ENCODE measurements at places on chromosomes 4 and X.

DNA sequence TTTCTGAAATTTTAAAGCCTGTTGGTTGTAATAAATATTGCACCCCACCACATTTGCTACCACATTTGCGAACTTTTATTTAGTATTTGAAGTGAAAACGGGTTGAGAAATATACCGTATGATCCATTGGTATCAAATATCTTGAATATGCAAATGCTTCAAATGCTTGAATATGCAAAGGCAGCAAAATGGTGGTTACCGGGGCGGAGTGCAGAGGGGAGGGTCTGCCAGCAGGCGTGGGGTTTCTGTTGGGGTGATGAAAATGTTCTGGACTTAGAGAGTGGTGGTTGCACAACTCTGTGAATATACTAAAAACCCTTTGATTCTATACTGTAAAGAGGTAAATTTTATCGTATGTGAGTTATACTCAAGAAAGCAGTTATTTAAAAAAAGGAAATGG, 35.3 kb downstream of the SHROOM2 start:
- no peak for DNase-seq

DNA sequence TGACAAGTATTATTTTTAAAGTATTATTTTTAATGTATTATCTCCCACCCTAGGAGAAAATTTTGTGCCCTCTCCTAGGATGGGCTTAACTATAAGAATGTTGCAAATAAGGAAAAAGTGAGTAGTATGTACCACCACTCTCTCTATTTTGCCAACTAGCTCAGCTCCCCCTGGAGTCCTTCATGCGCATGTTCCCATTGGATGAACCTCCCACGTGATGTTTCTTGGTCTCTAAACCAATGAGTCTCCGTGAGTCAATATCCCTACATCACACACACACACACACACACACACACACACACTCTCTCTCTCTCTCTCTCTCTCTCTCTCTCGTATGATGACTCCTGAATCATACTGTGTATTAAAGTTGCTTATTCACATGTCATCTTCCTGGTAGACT, 129.7 kb upstream of the ZFP42 start:
- DNase-seq = no peak

DNA sequence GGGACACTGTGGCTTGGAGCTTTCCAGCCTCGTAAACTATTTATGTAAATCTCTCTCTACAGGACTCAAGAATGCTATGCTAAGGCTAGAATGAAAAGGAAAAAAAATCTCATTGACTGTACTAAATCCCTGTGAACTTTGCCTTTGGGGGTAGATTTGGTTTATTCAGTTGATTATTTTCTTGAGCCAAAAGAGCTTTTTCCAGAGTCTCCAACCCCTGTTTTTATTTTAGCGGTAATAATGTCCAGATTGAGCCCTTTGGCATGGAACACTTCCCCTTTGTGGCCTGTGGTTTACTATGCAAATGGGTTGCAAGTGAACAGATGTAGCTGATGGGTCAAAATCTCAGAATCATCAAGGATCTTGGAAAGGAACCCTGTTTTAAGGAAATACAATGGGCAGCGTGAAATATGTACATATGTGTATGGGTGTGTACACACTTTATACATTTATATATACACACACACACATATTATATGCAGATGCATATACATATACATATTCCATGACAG, 72.9 kb downstream of the FAM9B start:
- DNase-seq = no peak

DNA sequence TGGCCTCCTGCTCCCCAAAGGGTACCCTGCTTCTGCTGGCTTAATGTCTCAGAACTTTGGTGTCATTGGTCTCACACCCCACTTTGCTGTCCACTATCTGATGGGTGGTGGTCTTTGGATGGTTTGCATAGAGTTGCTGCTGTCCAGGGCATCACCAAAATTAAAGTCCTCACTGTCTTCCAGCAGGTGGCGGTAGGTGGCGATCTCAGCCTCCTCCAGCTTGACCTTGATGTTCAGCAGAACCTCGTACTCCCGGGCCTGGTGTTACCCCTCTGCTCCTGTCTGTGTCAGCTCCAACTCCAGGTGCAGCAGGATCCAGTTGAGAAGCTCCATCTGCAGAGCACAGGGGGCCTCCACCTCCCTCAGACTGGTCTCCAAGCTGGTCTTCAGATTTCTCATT, 1169.5 kb upstream of the PABPC4L start:
- DNase-seq = peak; percentile 5

- no peak for DNase-seq
These were observed 56.8 kb downstream of the PRRG1 start for GRCh38 chrX:37405956-37406355.

- no peak for DNase-seq
These were observed 53.9 kb upstream of the EPGN start for GRCh38 chr4:74254386-74254785.

GRCh38 chr4:140004922-140005627, 148.9 kb downstream of the MAML3 start:
- no peak for DNase-seq

DNA sequence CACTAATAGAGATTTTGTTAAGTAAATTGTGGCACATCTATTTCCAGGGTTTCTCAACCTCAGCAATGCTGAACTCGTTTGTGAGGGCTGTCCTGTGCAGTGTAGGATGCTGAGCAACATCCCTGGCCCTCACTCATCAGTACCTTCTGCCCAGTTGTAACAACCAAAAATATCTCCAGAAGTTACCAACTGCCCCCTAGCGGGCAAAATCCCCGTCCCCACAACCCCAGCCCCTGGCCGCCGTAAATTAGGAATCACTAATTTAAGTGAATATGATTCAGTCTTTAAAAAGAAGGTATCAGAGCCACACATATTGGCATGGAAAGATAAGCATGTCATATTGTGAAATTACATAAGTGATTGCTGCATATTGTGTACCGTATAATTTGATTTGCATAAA, 123.4 kb downstream of the ASB9 start:
- peak; percentile 25 for DNase-seq

GRCh38 chr4:181870326-181870725, 372.9 kb upstream of the TENM3 start:
- no peak for DNase-seq

GRCh38 chr4:83285055-83285407, 433 bp upstream of the COQ2 start:
- DNase-seq = no peak

GRCh38 chrX:154441564-154441963, 2.4 kb upstream of the FAM50A start:
- DNase-seq = no peak

DNA sequence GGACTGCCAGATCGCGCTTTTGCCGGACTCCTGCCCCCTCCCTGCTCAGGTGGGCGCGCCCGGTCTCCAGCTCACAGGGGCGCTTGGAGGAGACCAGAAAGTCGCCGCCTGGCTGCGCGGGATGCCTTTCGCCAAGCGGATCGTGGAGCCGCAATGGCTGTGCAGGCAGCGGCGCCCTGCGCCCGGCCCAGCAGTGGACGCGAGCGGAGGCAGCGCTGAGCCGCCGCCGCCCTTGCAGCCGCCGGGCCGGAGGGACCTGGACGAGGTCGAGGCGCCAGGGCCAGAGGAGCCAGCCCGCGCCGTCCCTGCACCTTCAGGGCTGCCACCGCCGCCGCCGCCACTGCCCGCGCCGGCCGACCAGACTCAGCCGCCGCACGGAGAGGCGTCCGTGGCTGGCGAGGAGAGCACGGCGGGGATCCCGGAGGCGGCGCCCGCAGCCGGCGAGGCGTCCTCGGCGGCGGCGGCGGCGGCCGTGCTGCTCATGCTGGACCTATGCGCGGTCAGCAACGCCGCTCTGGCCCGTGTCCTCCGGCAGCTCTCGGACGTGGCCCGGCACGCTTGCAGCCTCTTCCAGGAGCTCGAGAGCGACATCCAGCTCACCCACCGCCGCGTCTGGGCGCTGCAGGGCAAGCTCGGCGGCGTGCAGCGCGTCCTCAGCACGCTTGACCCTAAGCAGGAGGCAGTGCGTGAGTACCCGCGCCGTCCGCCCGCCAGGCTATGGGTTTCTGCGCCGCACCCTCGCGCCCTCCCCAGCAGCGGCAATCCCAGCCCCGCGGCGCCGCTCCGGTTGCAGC, 834 bp downstream of the NHS start:
- no peak for DNase-seq

DNA sequence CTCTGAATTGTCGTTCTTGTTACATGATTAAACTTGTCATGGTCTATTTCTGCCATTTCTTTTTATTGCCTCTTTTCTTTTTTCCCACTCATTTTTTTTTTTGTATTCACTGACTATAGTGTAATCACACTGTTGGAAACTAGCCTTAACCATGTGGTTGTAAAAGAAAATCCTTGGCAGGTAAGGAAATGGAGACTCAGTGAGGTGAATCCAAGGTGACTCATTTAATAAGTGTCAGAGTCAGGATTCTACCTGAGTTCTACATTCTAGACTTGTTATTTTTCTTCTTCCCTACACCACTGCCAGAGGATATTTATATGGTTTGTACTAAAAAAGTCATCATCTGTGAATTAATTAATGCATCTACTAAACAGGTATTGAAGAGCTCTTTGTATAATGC, 152.2 kb downstream of the CBLL2 start:
- no peak for DNase-seq

GRCh38 chr4:145613566-145614232, 5.5 kb upstream of the MMAA start:
- no peak for DNase-seq

DNA sequence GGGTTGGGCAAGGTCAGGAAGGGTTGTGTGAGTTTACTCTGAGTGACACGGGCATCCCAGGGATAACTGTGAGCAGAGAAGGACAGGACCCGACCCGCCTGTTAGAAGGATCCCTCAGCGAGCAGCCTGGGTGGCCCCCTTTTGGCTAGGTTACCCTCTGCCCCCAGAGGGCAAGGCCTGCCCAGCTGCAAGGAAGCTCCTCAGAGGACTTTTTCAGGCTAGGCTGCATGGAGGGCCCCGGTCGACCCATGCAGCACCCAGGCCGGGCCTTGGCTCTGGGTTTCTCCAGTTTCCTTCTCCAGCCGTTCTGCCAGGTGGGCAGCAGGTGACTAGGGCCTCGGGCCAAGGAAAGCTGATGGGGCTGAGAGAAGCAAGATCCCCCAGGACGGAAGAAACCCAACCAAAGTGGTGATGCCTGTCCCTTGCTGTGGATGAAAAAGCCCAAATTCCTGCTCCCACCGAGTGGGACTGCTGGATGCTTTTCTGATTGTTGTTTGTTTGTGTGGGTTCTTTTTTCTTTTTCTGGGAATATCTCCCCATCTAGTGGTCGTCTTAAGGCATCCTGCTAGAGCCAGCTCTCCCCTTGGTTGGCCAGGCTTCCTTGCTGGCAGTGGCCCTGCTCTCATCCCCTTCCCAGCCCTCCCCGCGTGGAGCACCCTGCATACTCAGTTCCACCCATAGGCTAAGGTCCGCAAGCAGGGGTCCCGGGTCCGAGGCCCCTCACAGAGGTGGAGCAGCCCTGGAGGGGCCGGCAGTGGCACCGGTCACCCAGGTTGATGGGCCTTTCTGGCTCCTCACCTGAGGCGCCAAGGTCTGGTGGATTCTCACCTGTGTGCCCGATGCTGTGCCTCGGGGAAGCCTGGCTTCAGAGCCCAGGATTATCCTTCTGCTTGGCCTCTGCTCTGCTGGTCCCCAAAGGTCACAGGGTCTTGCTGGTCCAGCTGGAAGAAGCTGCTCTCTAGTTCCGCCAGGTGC, 1.8 kb downstream of the ZFP92 start:
- DNase-seq = no peak

GRCh38 chr4:91330555-91331137, 973.1 kb upstream of the GRID2 start:
- no peak for DNase-seq

GRCh38 chr4:2511645-2512131, 24.8 kb upstream of the FAM193A start:
- DNase-seq = no peak

DNA sequence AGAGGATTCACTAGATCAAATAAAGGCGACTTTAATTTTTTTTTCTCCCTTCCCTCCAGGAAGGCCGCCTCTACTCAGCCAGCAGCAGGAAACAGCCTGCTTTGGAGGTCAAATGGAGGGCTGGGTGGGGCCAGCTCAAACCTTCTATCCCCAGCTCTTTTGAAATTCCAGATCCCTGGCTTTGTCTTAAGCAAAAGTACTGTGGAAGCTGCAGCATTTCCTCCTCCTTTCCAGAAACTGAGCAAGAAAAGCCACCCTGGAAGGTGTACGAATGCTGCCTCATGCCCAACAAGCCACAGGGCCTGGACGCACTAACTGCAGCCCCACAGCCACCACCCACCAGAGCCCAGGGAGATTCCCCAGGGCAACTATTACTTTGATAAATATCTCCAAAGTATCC, 55.1 kb upstream of the ZCCHC13 start:
- no peak for DNase-seq

Measured in stimulated activated CD4-positive, alpha-beta T cell treated with anti-CD3 and anti-CD28 coated beads, Interleukin-2, amount 100 ng/mL, for 48 hours (primary cell).